ENCODE measurements at places on chromosomes 16 and 17.

- no peak for DNase-seq
Measured at GRCh38 chr17:39846205-39846604, 17.9 kb downstream of the IKZF3 start.

DNA sequence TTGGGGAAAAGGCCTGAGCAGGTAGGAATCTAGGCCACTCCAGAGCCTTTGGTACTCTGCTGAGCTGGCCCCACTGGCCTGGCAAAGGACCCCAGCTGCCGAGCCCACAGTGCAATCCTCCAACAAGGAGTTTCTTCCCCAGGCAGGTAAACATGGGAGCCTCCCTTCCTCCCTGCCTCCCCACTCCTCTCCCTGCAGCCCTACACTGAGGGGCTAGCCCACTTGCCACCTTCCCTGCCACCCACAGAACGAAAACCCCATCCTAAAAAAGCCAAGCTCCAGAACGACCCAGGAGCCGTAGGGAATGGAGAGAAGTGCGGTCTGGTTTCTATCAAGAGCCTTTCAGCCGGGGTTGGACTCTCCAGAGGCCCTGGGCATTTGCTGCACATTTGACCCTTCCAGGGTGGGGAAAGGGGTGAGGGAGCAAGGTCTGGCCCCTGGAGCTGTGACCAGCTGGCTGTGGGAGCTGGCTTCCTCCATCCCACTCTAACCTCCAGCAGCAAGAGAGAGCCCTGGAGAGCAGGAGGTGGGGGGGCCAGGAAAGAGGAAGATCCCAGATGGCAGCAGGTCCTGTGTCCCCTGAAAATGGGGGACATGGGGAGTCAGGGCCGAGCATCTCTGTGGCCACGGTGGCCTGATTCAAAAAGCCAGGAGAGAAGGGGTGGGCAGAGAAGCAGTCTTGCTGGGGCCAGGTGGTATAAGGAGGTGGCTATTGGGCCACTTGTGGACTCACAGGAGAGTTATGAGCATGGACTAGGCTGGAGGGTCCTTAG lies 1.3 kb downstream of the HID1 start:
- no peak for DNase-seq

- no peak for DNase-seq
Measured at GRCh38 chr16:79421126-79421525, 179.4 kb downstream of the MAF start.

- DNase-seq, result no peak
Measured at GRCh38 chr16:11104168-11105037, 151.6 kb downstream of the SOCS1 start.

- no peak for DNase-seq
Measured at GRCh38 chr16:84471966-84472365, 32.5 kb downstream of the MEAK7 start.

GRCh38 chr16:4925791-4926190 lies 11.2 kb downstream of the PPL start:
- DNase-seq, result no peak

- no peak for DNase-seq
Measured at GRCh38 chr16:87830673-87831420, 38.5 kb downstream of the SLC7A5 start.

- DNase-seq, result no peak
Measured at GRCh38 chr17:64084086-64084939, 45.6 kb downstream of the ERN1 start.

GRCh38 chr16:7361416-7362129 lies 28.9 kb downstream of the RBFOX1 start:
- no peak for DNase-seq

DNA sequence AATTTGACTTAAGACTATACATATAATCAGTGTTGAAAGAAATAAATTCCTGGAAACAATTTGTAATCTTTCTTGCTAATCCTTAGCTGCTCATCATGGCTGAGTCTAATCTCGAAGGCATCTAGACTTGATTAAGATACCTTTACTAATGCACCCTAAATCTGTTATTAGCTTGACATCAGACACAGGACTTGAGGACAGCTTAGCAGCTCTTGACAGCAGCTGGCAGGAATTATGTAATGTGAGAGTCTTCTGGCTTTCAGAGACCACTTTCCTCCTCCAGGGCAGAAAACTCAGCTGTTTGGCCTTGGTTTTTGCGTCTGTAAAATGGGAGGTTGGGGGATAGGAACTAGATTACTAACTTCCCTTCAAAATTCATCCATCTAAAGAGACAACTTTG lies 7.1 kb upstream of the MPP2 start:
- DNase-seq, result no peak

- no peak for DNase-seq
Measured at GRCh38 chr17:72182371-72182873, 61.6 kb downstream of the SOX9 start.

DNA sequence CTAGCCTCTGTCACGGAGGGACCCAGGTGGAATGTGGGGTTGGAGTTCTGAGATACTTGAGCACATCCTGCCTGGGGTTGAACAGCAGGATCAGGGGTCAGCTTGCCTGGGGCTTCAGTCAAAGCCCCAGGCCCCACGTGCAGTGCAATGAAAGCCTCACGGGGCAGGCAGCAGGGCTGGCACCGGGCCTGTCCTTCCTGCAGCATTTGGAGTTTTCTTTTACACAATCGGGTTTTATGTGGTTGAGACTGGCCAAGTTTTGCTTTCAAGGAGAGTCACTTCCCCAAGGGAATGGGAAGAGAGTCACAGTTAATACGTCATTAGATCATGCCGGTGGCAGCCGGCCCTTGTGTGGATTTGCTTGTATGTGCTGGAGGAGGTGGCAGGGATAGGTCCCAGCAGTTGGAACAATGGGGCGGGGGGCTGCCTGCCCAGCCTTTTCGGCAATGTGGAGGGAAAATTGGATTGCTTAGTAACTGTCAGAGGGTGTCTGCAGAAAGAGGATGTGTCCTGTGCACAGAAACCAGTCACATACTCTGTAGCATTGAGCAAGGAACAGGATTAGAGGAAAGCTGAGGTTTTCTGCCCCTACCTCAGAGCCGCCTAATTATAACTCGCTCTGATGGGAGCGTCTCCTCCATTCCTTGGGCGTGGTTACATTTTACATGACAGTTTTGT lies 4.5 kb downstream of the RMI2 start:
- peak; percentile 40 for DNase-seq

DNA sequence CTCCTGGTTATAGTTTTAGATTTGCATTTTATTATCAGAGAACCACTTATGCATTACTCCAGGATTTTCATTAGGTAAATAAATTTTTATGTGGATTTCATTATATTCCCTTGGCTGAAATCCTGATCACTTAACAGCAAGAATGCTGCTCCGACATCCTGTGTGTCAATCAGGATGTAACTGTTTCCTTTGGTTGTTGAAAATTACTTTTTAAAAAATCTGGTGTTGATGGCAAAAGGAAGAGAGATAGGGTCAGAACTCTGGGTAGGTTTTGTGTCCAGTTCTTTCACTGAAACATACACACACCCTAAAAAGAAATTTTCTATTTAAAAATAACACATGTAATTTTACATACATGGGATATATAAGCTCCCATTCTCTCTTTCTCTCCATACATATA lies 30.9 kb downstream of the ZNF423 start:
- DNase-seq, result no peak

DNA sequence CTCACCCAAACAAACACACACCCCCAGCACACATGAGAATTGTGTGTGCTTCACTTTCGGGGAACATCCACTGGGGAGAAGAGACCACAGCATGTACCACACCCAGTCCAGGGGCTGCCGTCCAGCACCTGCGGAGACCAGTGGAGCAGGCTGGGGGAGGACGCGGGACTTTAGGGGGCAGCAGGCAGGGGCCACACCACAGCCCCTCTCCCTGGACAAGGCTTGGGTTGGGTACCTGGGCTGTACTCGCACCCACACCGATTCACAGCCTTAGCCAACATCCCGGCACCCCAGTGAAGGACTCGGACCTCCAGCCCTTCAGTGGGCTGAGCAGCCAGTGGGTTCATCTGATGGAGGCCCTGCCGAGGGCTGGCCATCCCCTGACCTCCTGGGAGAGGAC lies 63.3 kb downstream of the RBFOX3 start:
- DNase-seq, result no peak

GRCh38 chr16:3879258-3879886 lies 1.1 kb downstream of the CREBBP start:
- no peak for DNase-seq

DNA sequence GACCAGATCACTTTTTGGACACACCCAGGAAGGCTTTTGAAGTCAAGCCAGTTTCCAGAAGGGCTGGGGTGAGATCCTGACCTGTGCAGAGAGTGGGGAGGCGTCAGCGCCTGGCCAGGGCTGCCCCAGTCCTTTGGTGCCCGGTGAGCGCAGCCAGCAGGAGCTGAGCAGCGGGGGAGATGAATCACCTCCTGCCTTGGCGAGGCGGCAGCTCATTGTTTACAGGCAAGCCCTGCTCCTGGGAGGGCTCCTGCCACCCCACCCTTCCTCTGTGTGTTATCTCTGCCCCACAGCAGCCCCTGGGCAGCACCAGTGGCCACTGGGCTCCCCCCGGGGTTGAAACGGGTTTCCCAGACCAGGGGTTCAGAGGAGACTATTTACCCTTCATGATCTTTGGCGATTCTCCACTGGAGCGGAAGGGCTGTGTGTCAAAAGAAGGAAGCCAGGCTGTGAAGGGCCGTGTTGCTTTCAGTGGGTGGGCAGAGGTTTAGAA lies 14.1 kb upstream of the ITGB4 start:
- DNase-seq, result no peak

- DNase-seq, result no peak
Measured at GRCh38 chr16:57083485-57084126, 8.8 kb upstream of the CPNE2 start.

DNA sequence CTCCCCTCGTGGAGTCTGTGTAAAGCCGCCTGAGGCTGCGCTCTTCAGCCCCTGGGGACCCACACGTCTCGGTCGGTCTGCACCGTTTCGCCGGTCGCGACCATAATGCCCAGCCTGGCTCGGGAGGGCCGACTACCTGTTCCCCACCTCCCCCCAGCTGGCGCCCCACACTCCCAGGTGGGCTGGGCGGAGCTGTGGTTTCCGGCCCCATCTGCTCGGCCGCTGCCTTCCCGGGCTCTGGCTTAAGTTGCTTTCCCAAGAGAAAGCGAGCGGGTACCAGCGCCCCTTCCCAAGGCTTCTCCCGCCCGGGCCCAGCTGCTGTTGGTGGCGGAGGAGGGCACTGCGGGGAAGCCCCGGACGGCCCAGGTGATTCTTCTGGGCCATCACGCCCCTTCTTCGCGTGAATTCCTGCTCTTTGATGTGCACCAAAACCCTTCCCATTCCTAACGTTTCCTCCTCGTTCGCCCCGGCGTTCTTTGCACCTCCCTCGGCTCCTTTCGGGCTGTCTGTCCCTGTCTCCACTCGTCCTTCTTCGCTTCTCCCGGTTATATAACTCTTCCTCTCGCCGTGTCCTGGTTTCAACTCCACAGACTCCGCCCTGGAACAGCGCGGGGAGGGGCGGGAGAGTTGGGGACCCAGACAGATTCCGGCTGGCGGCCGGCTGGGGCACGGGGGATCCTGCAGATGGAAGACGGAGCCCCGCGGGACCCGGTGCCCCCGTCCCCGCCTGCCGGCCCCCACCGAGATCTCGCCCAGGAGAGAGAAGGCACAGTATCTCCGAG lies 2.0 kb downstream of the KDM6B start:
- peak; percentile 47 for DNase-seq

DNA sequence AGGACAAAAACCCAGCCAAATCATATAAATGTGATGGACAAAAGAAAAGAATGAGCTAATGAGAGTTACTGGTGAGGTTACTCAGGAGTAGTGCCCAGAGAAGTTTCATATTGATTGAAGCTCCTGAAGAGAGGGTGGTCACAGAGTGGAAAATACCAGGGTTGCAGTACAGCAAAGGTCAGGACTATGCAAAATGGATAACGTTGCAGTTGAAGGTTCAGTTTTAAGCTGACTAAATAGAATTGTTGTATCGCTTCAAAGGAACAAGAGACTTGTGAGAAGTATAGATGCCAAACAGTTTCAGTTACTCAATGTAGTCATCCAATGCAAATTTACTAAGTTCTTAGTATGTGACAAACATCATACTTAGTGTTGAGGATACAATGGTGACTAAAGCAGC lies 47.1 kb downstream of the ABCA8 start:
- DNase-seq, result no peak

GRCh38 chr17:76840443-76840767 lies 27.8 kb upstream of the MGAT5B start:
- DNase-seq, result no peak

- no peak for DNase-seq
Measured at GRCh38 chr16:71954699-71955195, 45.5 kb downstream of the PKD1L3 start.

DNA sequence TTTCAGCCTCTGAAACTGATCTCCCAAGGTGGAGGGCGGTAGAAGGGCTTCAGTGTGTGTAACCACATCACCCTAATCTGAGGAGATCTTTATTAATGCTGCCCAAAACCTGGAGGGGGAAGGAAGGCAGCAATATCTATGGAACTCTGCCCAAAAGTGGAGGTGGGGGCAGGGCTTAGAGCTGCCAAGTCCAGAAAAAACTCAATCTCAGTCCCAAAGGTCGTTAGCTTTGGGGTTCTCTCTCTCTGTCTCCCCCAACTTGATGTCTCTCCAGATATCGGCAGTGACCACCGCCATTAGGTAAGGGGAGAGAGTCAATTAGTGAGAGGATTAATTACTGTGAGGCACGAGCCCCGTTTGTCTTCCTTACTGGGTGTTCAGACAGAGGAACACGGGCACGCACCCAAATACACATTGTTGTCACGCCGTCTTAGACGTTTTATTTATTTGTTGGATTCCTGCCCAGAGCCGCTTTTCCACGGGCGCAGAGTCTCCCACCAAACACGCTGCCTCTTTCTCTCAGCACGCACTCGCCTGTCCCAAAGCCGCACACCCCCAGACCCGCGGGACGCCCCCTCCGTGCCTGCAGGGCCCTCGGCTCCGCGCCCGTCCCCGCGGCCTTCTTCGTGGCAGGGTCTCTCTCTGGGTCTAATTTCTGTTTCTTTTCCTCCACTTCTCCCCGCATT lies 5.4 kb upstream of the LHX1 start:
- no peak for DNase-seq

DNA sequence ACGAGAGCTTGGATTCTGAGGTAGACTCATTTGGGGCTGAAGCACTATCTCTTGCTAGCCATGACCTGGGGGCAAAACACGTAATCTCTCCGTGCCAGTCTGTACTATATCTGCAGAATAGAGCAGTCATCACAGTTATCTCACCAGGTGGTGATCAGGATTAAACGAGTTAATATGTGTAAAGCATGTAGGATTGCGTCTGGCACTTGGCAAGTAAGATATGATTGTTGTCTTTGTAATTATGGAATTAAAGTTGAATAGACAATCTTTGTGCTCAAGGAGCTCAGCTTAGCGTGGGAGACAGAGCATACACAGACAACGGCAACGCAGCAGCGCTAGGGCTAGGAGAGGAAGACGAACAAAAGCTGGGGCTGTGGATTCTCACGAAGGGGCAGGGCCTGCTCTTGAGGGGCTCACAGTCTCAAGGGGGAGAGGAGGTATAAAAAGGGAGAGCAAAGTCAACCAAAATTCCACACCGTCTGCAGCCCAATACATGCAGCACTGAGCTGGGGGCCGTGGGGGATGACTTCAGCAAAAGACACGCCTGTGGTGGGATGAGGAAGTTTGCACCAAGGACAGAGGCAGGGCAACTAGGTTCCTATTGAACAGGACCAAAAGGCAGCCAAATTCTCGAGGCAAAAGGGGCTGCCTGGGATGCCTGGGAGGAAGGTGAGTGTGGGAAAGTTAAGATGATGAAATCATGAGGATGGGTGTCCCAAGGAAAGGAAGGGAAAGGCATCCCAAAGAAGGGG lies 68.6 kb downstream of the SDK2 start:
- DNase-seq, result no peak

Data from amygdala (tissue), 56 donors.